ENCODE measurements at places on chromosomes 5 and 9. TPM values are rescaled to one million over a fixed set of nuclear protein-coding genes. Genes with fewer than 3 reads are reported as not detected.

The C5orf58 gene
- not detected for total RNA-seq

The SLC4A9 gene
- total RNA-seq: not detected

The PTPRD gene
- total RNA-seq: 6.9 TPM

The TSLP gene
- 3.4 TPM for total RNA-seq

The SH3TC2 gene
- 0.65 TPM for total RNA-seq

The DROSHA gene
- 40.5 TPM for total RNA-seq

The POLR3G gene
- total RNA-seq: 2.6 TPM

The NRARP gene
- 0.09 TPM for total RNA-seq

The LHX3 gene
- not detected for total RNA-seq

All from smooth muscle cell of bladder (primary cell).